ENCODE measurements at places on chromosomes 3 and 15.

- no peak for DNase-seq
These were observed 563.2 kb downstream of the GBE1 start for GRCh38 chr3:81198216-81198615.

DNA sequence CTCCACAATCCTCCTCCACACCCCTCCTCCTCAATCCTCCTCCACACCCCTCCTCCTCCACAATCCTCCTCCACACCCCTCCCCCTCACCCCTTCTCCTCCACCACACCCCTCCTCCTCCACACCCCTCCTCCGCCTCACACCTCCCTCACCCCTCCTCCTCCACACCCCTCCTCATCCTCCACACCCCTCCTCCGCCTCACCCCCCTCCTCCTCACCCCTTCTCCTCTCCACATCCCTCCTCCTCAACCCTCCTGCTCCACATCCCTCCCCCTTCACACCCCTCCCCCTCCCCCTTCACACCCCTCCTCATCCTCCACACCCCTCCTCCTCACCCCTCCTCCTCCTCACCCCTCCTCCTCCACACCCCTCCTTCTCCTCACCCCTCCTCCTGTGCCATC is 69.8 kb upstream of the BLM start:
- DNase-seq = no peak

DNA sequence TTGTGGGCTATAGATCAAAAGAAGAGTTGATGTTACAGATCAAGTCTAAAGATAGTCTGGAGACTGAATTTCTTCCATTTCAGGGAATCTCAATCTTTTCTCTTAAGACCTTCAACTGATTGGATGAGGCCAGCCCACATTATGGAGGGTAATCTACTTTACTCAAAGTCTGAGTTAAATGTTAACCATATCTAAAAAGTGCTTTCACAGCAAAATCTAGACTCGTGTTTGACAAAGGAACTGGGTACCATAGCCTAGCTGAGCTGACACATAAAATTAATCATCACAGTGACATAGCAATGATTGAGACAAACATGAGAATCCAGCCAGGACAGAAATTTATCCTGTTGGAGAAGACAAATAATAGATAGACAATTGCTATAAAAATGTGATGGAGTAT is 407.9 kb upstream of the GRM7 start:
- DNase-seq = no peak

- no peak for DNase-seq
These were observed 33.6 kb upstream of the APH1B start for GRCh38 chr15:63243776-63244175.

DNA sequence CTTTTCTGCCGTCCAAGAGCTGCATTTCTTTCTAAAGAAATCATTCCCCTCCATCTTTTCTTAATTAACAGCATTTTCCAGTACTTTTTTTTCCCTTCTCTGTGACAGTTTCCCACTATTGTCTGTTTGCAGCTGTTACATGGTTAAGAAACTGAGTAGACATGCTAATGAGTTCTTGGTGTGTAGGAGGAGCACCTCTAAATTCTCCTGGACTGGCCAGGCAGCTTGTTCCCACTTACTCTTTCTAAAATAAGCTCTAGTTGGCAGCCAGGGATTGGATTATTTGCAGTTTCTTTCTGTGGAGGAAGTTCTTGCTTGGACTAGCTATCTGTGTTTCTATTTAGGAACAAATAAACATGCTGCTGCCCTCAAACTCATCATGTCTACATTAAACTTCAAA is 235.1 kb upstream of the GAP43 start:
- no peak for DNase-seq

GRCh38 chr3:48528048-48528447 is 24.1 kb upstream of the SHISA5 start:
- no peak for DNase-seq

- DNase-seq = no peak
These were observed 310.5 kb upstream of the TPM1 start for GRCh38 chr15:62732078-62732477.

DNA sequence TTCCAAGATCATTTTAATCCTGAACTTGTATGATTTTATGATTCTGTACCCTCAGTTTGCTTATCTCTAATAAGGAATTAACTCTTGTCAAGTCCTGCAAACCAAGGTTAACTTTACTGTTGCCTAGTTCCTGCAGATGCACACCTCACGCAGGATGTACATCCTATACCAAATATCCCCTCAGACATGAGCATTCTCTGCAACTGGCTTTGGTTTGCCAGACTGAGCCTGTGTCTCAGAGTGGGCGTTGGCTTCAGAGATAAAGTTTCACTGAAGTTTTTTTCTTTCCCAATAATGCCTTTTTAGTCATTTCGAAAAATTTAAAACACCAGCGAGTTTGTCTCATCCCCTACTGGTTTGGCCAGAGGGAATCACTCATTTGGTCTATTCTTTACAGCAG is 173.9 kb downstream of the NR2F2 start:
- DNase-seq = no peak
